ENCODE measurements at places on chromosomes 2 and 18.

DNA sequence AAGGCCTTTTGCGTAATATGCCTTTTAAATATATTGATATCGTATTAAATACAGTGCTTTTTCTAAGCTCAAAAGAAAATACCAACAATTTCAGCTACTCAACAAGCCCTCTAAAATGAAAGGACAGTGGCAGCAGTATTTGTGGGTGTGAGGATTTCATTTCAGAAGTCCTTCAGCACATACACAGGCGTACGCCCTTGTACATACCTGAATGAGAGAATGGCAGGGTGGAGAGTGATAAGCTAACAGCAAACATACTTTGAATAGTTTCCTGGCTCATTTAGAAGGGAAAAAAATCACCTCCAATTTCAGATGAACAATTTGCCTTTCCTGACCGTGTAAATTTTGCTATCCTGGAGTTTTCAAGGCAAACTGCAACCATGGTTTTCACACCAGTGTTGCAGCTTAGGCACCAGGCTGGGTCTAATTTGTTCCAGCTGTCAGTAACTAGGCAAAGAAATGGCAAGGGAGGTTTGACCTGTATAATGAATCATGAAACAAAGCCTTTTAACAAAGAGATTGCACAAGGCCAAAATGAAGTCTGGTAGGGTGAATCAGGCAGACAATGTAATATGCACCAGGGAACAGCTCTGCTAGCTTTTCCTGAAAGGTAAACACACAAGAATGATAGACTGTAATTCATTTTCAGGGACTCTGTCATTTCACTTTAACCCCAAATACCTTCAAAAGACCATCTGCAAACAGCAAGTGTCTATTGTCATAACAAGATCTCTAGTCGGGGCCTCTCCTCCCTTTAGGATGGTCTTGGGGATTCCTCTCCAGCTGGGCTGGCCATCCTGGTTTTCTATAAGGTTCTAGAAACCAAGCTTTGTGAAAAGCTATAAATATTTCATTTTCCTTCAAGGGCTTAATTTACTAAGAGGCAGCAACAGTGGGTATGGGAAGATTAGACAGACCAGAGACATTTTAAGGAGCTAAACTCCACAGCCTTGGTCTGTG, 11.5 kb downstream of the ANKRD29 start:
- DNase-seq: no peak

GRCh38 chr2:176734868-176735267, 465.6 kb downstream of the MTX2 start:
- no peak for DNase-seq

GRCh38 chr2:232488097-232488711, 570 bp upstream of the ECEL1 start:
- no peak for DNase-seq

GRCh38 chr2:230408244-230408842, 7.7 kb upstream of the SP100 start:
- no peak for DNase-seq

- no peak for DNase-seq
Measured at GRCh38 chr2:14134771-14135170, 497.7 kb upstream of the LRATD1 start.

GRCh38 chr2:27723372-27724144, 48.0 kb upstream of the MRPL33 start:
- no peak for DNase-seq

GRCh38 chr18:50836521-50836957, 16.7 kb upstream of the MRO start:
- no peak for DNase-seq

GRCh38 chr2:227861011-227861410, 10.4 kb upstream of the DAW1 start:
- DNase-seq: no peak

GRCh38 chr2:62550461-62550860, 44.5 kb upstream of the TMEM17 start:
- DNase-seq: no peak

- no peak for DNase-seq
Measured at GRCh38 chr2:227507963-227508362, 36.0 kb downstream of the AGFG1 start.

DNA sequence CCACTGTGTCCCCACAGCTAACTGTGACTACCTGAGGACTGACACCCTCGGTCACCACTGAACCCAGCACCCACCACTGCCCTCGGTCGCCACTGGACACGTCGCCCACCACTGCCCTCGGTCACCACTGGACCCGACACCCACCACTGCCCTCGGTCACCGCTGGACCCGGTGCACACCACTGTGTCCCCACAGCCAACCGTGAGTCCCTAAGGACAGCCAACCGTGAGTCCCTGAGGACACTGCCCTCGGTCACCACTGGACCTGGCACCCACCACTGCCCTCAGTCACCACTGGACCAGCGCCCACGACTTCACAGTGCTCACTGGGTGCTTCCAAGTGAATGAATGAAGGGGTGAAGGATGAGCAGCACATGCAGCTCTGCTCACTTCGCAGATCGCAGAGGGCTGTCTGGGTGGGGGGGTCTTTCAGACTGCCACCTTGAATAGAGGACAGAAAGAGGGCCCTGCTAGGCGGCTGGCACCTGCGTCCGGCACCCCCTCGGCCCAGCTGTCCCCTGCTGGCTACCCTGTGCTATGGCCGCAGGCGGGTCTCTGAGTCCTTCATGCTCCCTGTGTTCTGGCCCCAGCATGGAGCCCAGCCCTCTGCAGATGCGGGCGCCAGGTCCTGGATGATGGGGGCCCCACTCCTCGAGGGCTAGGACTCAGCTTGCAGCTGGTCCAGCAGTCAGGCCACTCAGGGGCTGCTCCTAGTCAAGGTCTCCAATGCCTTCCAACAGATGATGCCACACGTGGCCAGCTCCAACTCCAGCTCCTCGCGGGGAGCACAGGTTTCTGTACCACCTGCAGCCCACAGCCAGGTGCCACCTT, 51.4 kb upstream of the GPC1 start:
- DNase-seq: no peak

DNA sequence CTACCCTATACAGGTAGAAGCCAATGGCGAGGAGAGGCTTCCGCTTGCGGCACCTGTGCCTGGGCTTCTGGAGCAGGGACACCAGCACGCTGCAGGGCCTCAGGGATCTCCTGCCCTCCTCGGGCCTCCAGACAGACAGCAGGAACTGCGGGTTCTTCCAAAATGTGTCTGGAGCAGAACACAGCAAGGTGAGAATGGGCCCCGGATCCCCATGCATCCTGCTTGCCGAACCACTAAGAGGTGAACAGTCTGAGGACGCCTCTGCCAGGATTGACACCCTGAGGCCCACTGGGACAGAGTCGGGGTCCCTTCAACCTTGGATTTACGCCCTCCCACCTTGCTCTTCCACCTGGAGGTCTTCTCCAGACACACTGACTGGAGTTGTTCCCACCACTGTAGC, 25.4 kb downstream of the CAPN14 start:
- DNase-seq: no peak

DNA sequence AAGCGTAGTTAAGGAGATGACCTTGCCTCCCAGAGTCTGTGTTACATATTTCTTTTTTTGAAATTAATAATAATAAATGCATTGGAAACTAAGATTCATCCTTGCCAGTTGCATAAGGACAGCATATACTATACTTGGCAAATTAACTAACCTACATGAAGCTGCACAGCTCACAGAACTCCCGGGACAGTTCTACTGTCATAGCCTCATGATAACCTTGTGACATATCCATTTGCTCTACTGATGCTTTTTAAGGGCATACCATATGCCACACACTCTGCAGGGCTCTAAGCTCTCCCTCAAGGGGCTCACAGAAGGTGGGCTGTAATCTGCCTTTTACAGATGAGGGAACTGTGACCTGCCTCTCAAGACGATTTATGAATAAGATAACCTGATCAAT, 3.8 kb downstream of the ITGB1BP1 start:
- DNase-seq: no peak

GRCh38 chr2:135832891-135833290, 4.1 kb downstream of the LCT start:
- DNase-seq: no peak

- no peak for DNase-seq
Measured at GRCh38 chr2:138432971-138433370, 68.6 kb upstream of the SPOPL start.

GRCh38 chr2:121130301-121130850, 154.6 kb downstream of the TFCP2L1 start:
- no peak for DNase-seq

- no peak for DNase-seq
Measured at GRCh38 chr18:45755934-45756333, 32.0 kb downstream of the SLC14A1 start.

GRCh38 chr2:157312866-157313486, 12.6 kb downstream of the ERMN start:
- no peak for DNase-seq

GRCh38 chr2:181662287-181662686, 5.4 kb upstream of the CERKL start:
- DNase-seq: peak; percentile 14

- no peak for DNase-seq
Measured at GRCh38 chr2:102321941-102322719, 10.8 kb downstream of the IL1RL1 start.
